ENCODE measurements at places on chromosomes 4 and X.

- DNase-seq = no peak
Measured at GRCh38 chr4:129335276-129335675, 239.3 kb downstream of the C4orf33 start.

- DNase-seq = no peak
Measured at GRCh38 chrX:17595456-17596035, 141.7 kb upstream of the SCML1 start.

GRCh38 chr4:45229206-45229605 lies 502.9 kb upstream of the GNPDA2 start:
- DNase-seq = no peak

DNA sequence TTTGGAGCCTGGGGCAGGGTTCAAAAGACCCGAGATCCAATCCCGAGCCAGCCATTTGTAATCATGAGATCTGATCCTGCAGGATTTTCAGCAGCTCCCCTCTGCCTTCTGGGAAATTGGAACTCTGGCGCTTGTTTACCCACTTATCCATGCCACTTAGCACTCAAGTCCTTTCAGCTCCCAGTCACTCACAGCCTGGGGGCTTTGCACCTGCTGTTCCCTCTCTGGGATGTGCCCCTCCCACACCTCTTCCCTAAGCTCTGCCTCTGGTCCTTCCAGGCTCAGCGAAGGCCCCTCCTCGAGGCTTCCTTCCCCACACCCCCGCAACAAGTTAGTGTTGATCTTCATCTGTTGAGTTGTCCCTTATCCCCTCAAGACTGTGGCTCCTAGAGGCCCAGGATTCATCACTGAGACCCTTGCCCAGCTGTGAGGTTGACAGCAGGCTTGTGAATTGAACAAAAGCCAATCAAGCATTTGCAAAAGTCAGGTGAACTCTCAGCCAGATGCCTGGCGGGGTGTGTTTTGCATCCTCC lies 99.1 kb upstream of the AFAP1 start:
- DNase-seq = no peak

GRCh38 chr4:134787315-134787714 lies 585.7 kb upstream of the PABPC4L start:
- DNase-seq = no peak

- no peak for DNase-seq
Measured at GRCh38 chr4:58209551-58209950, 1099.4 kb upstream of the IGFBP7 start.

DNA sequence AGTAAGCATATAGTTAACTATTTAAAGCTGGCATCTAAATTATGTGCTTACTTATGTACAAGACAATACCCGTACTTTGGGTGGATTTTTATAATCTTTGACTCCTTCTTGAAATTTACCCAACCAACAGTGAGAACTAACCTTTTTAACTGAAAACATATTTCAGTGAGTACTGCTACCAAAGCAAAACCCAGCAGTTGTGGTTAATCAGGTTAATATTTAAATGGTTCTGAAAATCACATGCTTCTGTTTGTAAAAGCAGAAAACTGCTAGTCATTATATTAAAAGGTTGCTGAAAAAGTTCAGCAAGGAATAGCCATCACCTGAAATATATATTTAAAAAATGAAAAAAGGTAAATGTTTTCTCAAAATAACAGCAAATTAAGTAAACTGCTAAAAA lies 20.0 kb downstream of the UBE2D3 start:
- no peak for DNase-seq

GRCh38 chrX:50067435-50068284 lies 133.1 kb downstream of the AKAP4 start:
- no peak for DNase-seq

- DNase-seq = no peak
Measured at GRCh38 chr4:167196344-167197012, 37.8 kb downstream of the SPOCK3 start.

DNA sequence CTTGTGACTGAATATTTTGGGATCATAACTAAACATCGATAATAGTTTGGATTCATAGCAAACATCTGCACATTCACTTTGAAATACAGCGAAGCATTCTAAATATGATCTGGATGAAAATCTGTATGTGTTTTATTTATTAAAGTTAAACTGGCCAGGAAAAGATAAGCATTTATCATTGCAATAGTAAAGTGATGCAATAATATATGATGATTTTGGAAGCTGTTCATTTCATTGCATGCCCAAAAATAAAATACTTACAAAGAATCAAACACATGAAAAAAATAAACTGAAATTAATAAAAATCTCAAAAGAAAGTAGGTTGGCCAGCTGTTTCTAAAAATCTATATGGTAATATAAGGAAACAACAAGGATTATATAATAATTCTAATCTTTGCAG lies 1.9 kb downstream of the PRDM5 start:
- no peak for DNase-seq

DNA sequence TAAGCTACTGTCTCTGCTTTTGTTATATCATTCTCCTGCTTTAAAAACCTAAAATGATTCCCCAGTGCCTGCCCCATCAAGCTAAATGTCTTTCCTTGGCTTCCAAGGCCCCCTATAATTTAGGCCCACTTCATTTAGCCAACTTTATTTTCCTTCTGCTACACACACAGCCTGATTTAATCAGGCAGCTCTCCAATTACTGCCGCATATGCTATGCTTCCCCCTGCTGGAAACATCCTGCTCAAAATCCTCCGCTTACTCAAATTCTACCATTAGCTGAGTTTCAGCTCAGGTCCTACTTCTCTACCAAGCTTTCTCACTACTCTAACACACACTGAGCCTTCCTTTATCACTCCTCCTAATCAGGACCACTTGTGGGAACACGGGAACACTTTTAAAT lies 17.0 kb downstream of the LAMP2 start:
- no peak for DNase-seq

DNA sequence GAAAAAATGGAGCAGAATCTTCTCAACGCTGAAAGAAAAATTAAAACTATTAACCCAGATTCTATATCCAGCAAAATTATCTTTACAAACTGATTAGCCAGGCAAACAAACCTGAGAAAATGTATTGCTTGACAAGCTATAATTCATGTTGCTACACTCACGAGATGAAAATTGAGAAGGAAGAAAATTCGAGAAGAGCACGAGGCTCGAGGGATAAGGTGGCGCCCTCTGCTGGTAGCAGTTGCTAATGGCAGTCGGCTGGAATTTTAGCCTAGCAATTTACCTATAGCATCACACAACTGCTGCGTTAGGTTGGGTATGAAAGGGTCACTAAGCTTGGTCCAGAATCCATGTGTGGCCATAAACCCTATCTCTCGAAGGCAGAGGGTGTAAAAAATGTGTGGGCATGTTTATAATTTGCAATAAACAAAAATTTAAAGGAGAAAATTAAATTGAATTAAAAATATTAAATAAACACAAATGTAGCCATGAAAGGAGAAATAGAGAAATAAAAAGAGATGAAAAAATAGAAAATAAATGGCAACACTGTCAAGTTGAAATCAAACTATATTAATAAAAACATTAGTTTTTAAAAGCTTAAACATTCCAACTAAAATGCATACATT lies 126.6 kb downstream of the PPP4R3C start:
- DNase-seq = no peak

- DNase-seq = no peak
Measured at GRCh38 chrX:13836575-13836974, 19.7 kb upstream of the GPM6B start.

DNA sequence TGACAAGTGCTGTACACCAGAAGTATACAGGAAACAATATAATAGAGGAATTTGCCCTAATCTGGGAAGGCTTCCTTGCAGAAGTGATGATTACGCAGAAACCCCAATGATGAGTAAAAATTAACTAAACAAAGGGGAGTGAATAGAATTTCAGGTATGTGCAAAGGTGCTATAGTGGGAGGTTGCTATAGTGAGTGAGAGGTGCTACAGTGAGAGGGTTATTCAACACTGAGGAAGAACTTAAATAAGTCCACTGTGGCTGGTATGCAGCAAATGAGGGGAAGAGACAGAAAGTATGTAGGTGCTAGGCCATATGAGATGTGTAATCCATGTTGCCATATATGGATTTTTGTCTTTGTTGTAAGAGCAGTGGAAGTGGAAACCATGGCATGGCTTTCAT lies 69.5 kb downstream of the TRIM2 start:
- no peak for DNase-seq

DNA sequence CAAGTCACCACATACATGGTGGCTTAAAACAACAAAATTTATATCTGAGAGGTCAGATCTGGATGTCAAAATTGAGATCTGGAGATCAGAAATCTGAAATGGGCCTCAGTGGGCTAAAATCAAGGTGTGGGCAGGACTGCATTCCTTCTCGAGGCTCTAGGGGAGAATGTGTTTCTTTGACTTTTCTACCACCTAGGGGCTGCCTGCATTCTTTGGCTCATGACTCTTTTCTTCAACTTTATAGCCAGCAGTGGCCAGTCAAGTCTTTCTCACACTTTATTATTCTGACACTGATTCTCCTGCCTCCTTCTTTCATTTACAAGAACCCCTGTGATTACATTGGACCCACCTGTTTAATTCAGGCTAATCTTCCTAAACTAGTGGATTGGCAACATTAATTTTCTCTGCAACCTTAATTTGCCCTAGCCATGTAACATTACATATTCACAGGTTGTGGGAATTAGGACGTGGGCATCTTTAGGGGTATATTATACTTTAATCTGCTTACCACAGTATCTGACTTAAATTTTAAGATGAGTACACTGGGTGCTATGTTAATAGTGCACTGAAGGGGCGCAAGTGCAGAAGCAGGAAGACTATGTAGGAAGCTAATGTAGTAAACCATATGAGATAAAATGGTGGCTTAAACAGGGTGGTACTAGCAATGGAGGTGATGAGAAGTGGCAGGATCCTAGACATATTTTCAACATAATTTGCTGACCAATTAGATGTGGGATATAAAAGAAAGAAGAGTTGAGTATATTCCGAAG lies 188.0 kb downstream of the SLC4A4 start:
- DNase-seq = no peak

DNA sequence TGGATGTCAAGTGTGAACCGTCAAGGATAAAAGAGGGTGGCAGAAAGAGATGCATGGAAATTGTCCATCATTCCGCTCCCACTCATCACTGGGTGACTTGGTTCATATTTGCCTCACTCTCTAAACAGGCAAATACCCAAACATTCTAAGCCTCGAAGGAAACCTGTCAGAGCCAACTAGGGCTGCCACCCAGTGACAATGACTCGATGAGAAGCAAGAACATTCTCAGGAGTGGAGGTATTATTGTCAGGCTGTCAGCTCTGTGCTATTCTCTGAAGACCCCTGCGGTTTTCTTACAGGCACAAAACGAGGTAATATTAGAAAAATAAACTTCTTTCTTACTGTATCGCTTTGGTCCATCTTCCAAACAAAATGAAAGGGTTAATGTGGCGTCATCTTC lies 139.6 kb downstream of the LDB2 start:
- no peak for DNase-seq

DNA sequence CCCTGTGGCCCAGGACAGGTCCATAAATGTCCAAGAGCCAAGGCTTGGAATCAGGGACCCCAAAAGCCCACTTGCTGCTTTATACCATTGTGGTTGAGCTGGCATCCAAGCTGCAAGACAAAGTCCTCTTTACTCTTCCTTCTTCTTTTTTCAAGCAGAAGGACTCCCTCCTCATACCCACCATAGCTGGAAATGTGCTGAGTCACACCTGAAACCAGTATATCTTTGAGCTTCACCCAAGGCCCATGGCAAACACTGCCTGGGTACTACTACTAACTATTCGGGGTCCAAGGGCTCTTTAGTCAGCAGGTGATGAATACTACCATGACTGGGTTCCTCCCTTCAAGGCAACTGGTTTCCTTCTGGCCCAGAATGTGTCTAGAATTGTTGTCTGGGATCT lies 37.3 kb upstream of the NMU start:
- no peak for DNase-seq
